ENCODE measurements at places on chromosomes 6 and 20.

GRCh38 chr6:107179004-107179403, 63.7 kb upstream of the BEND3 start:
- no peak for DNase-seq

- DNase-seq: no peak
Observed at GRCh38 chr6:156602066-156602385, 175.2 kb upstream of the ARID1B start.

- DNase-seq: no peak
Observed at GRCh38 chr6:75568100-75568499, 33.6 kb upstream of the SENP6 start.

- DNase-seq: no peak
Observed at GRCh38 chr20:8909596-8909995, 159.3 kb upstream of the PLCB4 start.

DNA sequence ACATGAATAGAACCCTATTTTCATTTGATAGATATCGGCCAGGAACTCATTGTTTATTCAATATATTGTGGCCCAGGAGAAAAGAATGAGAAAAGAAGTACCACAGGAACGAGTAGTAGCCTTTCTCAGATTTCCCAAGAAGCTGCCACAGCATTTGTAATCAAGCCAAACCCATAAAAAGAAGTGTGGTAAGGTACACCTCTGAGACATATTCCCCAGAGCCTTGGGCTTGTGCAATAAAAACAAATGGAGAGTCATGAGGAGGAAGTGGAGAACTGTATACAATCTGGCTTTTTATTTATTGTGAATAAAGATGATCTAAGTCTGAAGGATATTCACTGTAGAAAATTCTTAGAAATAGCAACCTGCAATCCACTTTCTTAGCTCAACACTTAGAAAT, 36.7 kb downstream of the KIF6 start:
- DNase-seq: no peak

DNA sequence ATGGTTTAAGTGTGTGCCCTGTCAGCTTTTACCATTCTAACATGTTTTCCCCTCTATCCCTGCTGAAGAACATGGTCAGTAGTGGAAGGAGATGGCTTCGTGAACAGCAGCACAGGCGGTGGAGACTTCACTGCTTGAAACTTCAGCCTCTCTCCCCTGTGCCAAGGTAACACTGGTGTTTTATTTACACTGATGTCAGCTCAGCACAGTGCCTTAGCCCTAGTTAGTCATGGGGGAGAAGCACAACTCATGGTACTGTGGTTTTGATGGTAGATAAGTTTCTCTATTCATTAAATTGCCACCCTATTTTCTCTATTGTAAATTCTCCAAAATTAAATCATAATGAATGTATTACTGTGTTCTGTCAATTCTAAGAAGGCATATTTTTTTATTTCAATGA, 56.6 kb downstream of the MTHFD1L start:
- no peak for DNase-seq

DNA sequence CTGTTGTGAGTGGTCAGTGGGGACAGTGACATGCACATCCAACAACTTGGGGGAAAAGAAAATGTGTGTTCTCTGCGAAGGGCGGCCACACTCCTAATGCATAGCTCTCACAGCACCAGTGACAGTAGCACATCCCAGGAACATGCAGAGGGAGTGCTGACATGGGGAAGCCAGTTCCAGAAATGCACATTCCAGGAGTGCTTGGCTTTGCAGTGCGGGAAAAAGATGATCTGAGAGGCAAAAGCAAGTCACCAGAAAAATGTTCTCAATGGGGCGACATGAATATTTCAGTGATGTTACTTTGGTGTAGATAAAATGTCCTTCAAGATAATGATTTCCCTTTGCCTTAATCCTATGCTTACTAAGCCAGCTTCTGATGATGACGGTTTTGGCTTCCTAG, 42.9 kb upstream of the PDE10A start:
- no peak for DNase-seq

DNA sequence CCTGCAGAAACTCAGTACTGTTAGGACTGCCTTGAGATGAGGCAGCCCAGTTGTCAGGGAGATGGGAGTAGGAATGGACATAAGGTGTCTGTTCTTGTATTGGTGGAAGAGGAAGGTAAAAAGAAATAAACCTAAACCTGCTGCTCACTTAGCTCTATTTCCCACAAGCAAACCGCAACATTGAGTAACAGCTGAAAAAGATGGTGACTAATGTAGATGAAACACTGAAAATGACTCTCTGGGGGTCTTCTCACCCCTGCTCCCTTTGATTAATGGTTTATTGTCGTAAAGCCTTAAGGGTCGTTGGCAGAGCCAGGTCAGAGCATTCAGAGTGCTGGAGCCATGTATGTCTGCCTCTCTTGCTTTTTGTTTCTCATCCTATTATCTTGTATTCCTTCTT, 87.5 kb downstream of the FOXO3 start:
- no peak for DNase-seq

GRCh38 chr6:142885182-142885867, 59.7 kb downstream of the HIVEP2 start:
- DNase-seq: peak; percentile 39

GRCh38 chr6:184161-184700, 108.1 kb upstream of the DUSP22 start:
- no peak for DNase-seq

DNA sequence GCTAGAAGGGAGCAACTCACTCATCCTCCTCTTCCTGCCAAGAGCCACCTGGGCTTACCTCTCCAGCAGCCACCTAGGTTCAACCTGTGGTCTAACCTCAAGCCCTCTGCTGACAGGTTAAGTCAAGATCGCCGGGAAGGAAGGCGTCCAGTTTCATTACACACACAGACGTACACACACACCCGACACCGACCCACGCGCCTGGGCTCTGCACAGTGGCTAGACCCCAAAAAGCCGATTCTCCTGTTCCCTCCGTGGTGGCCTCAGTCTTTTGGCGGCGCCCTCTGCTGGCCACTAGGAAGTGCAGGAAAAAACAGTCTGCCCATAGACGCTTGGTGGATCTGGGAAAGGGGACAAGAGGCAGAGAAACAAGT, 52.8 kb downstream of the MRPL14 start:
- peak; percentile 47 for DNase-seq

DNA sequence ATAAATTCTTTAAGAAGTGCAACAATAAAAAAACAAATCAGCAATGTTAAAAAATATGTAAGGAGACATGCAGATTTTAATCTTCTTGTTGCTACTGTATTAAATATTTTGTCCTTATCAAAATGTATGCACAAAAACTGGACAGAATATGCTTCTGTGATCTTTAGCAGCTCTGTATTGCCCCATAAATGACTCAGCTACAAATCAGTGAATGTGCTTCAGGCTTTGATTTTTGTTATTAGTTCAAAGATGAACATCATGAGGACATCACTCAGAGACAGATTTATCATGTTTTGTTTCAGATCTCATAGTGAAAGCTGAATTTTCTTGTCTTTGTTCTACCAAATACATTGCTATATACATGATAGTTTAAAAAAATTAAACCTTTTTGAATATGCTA, 312.4 kb downstream of the GRIK2 start:
- DNase-seq: no peak

- DNase-seq: no peak
Observed at GRCh38 chr6:34992376-34992775, 103.3 kb downstream of the ANKS1A start.

DNA sequence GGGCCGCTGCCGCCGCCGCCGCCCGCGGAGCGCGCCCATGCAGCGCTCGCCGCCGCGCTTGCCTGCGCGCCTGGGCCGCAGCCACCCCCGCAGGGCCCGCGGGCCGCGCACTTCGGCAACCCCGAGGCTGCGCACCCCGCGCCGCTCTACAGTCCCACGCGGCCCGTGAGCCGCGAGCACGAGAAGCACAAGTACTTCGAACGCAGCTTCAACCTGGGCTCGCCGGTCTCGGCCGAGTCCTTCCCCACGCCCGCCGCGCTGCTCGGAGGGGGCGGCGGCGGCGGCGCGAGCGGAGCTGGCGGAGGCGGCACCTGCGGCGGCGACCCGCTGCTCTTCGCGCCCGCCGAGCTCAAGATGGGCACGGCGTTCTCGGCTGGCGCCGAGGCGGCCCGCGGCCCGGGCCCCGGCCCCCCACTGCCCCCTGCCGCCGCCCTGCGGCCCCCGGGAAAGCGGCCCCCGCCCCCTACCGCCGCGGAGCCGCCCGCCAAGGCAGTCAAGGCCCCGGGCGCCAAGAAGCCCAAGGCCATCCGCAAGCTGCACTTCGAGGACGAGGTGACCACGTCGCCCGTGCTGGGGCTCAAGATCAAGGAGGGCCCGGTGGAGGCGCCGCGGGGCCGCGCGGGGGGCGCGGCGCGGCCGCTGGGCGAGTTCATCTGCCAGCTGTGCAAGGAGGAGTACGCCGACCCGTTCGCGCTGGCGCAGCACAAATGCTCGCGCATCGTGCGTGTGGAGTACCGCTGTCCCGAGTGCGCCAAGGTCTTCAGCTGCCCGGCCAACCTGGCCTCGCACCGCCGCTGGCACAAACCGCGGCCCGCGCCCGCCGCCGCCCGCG, 730 bp downstream of the INSM1 start:
- no peak for DNase-seq
